Stimulated activated CD8-positive, alpha-beta memory T cell treated with anti-CD3 and anti-CD28 coated beads, Interleukin-7, amount 100 ng/mL, for 24 hours (primary cell): ENCODE measurements at places on chromosomes 12 and 14.

DNA sequence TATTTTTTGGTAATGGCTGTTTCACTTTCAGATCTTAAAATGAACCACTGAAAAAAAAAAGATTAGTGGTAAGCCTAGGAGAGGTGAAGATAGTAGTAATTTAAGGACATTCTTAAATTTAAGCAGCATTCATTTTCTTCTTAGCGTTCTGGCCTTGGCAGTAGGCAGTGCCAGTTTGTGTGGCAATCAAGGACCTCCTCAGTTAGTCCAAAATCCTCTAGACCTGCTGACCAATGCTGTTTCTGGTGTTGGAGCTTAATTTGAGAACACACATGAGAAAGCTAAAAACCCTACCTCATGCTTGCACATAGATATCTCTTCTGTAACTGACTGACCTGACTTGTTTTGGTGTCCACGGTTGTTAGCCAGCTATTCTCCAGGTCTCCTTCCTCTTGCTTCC lies 219.8 kb upstream of the RGS6 start:
- no peak for DNase-seq

GRCh38 chr12:121753844-121754264 lies 39.6 kb downstream of the RHOF start:
- DNase-seq: no peak

DNA sequence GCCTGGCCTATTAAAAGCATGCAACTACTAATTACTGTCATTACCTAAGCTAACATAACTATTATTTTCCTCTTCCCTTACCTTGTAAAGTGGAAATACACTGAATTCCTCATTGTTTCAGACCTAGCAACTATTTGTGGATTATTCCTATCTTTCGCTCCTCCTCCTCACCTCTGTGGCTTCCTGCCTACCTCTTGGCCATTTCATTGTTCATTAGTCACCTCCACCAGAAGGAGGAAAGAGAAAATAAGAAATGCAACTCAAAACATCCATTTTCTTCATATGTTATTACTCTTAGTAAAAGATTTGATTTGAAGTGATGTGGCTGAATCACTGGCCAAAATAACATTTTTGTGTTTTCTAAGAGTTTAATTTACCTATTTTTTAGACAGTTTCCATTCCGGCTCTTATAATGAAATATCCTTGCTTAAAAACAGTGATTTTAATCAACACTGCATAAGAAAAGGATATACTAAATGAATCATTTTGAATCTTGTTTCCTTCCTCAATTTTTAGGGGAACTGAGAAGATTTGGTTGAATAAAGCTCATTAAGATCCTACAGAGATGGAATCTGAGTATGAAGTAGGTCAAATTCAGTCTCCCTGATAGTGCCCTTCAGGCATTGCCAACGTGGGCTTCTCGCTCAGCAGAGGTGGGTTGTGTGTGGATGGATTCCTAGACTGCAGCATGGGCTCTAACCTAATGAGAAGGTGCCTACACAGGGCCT lies 27.6 kb upstream of the ARHGAP5 start:
- DNase-seq: no peak

- peak; percentile 25 for DNase-seq
Measured at GRCh38 chr12:124898200-124898922, 16.1 kb downstream of the UBC start.

DNA sequence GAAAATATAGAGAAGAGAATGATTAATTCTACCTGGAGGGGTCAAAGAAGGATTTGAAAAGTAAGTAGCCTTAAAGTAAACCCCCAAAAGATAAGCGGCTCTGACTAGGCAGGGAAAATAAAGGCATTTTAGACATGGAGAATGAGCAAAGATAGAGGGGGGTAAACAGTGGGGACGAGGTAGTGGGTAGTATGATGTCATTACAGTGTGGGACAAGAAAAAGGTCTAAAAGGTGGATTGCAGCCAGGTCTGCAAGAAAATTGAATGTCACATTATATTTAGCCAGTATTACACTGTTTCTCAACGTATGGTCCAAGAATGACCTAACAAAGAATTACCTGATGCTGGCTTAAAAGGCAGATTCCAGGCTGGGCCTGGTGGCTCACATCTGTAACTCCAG lies 55.8 kb upstream of the CIT start:
- no peak for DNase-seq

DNA sequence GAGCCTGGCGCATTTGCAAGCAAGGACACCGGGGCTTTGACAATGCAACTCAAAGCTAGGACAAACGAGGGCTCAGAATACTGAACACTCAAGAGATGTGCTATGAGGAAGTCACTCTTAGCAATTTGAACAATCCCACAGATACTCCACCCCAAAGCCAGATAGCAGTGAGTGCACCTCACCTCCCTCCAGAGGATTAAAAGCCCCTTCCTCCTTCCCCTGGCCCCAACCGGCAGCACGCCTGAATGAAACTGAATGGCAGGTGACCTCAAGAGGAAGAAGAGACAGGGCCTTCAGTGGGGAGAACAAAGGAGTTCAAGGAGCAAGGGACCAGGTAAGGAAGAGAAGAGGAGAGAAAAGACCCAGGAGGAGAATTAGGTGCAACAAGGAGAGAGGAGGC lies 1.9 kb upstream of the KRT78 start:
- DNase-seq: no peak

DNA sequence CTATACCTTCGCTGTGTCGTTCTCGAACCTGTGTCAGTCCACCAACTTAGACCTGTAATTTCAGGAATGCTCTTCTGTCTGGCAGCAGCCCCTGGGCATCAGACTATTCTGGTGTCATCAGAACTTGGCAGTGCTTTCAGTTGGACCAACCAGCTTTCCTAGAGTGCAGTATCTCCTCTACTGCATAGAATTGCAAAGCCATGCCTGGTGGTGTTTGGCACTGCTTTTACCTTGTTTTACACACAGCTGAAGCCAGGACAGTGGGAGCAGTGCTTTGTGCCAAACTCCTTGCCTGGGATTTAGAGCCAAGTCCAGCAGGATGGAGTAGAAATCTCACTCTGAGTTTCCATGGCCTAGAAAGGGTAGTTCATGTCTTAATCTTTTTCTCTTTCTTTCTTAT lies 1.5 kb downstream of the FLVCR2 start:
- DNase-seq: no peak

- DNase-seq: no peak
Measured at GRCh38 chr14:70108419-70108818, 80.3 kb downstream of the SLC8A3 start.
